ENCODE measurements at places on chromosomes 13 and 19.

- DNase-seq = no peak
Measured at GRCh38 chr13:101575581-101575980, 123.1 kb downstream of the ITGBL1 start.

DNA sequence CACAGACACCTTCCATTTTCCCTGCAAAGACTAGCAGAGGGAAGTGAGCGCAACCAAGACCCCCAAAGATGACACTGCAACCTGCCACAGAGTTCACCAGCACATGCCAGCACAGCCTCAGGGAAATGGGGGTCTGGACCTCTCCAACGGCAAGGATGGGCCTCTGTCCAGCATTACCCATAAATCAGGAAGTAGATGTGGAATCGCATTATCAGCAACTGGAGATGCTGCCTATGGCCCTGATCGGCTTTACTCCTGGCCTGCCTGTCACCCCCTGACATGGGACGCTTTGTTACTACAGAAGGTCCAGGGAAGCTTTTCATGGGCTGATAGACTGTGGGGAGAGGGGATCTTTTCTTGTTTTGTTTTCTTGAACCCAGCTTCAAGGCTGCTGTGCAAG, 41.4 kb upstream of the POU2F2 start:
- no peak for DNase-seq

GRCh38 chr13:43085545-43085944, 62.2 kb downstream of the DNAJC15 start:
- DNase-seq = no peak

GRCh38 chr13:44278166-44278565, 95.5 kb upstream of the SERP2 start:
- no peak for DNase-seq

- peak; percentile 68 for DNase-seq
Measured at GRCh38 chr13:27270594-27271520, at the start of gene RASL11A. Gene RASL11A, plus strand, starts transcription at chr13:27270830. Its CDS starts 115 bp downstream, at chr13:27270945.

DNA sequence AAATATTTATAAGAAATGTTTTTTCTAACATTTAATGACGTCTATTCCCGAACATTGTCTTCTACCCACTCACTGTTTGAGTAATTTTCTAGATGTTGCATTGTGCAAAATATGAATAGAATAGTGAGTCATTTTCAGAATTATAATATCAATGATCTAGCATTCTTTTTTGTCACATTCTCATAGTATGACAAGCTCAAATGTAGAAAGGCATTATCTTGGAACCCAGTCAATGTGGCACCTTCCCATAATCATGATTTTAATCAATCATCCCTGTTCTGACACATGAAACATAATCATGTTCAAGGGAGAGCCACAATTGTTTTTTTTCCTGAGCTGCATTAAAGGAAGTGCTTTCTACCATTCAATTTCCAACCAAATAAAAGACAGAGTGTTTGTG, 265.8 kb downstream of the OXGR1 start:
- DNase-seq = no peak

DNA sequence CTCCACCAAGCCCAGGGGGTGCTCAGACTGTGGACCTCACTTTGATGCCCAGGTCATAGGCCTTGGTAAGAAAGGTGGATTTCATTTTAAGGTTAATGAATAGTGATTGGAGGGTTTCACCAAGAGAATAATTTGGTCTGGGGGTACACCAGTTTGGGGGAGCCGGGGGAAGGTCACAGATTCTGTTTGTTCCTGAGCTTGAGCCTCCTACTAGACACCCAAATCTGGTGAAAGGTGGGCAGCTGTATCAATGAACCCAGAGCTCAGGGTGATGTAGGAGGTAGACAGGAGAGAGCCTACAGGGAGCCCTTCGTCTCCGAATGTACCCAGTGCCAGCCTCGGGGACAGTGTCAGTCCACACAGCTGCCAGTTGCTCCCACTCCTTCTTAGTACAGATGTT, 63.7 kb upstream of the ATP12A start:
- no peak for DNase-seq

DNA sequence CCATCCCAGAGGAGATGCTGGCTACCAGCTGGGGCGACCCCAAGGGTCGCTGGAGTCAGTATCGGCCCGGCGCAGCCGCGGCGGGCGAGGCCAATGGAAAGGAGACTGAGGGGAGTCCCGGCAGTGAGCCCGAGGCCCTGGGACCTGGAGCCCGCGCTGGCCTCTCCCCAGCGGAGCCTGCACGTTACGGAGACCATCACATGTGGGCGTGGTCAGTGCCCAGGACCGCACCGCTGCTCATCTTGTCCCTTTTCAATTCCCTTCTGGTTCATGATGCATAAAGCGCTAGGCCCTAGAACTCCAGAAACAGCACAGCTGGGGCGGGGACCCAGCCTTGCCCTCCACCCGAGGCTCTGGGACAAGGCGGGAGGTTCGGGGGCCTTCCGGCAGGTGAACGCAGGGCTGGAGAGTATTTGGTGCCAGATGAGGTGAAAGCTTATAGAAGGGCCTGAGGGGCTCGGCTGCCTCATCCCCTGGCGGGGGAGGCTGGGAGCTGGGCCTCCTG, 8.0 kb downstream of the C19orf25 start:
- DNase-seq = no peak

GRCh38 chr19:1503089-1503924, 9.5 kb downstream of the ADAMTSL5 start:
- peak; percentile 56 for DNase-seq
